NCI-H1092 treated with DMSO at 0.1 percent for 48 hours (cell line): ENCODE measurements at places on chromosomes 6 and 20.
A peak's percentile ranks its signal among the peaks of the same experiment; 100 is the strongest.

- no peak for DNase-seq
These were observed 466.1 kb downstream of the BTBD3 start for GRCh38 chr20:12383821-12384220.

- DNase-seq: no peak
These were observed 1.0 kb downstream of the SRXN1 start for GRCh38 chr20:651713-652614.

DNA sequence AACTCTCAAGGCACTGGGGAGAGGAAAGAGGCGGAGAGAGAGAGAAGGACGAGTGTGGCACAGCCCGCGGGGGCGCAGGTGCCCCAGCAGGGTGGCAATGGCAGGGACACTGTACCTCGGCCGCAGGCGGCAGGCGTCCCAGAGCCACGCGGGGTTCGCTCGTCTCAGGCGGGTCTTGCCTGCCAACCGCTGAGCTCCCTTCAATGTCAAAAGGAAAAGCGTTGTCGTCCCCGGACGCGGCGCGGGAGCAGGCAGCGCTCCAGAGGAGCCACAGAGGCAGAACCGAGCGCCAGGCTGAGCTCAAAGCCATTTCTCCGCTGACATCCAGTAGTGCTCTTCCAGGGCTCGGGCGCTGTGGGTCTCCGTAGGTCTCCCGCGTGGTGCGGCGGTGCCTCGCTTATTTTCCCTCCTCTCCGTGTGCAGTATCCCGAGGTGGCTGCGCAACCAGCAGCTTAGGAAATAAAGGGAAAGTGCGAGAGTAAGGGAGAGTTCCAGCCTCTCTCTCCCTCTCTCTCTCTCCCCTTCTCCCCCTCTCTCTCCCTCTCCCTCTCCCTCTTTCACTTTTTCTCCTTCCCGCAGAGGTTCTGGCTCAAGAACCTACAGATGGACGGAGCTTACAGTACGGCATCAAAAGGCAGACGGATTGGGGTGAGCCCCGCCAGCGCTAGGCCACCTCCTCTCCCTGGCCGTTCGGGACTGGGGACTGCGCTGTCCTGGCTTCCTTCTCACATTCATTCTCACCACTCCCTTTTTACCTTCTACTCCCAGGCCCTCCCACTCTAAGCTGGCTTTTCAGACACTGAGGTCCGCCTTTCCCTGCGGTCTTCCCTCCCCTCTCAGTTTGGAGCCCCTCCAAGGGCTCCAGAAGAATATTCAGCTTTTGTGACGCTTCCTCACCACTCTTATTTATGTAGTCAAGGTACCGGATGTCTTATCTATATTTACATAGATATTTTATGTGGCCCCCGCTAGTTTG is at the start of gene LAMA4:
Gene LAMA4 (minus strand): TSS at position 727 of the 976 bp plus-strand sequence. CDS start 417 bp downstream, at position 310.
- peak; percentile 38 for DNase-seq

DNA sequence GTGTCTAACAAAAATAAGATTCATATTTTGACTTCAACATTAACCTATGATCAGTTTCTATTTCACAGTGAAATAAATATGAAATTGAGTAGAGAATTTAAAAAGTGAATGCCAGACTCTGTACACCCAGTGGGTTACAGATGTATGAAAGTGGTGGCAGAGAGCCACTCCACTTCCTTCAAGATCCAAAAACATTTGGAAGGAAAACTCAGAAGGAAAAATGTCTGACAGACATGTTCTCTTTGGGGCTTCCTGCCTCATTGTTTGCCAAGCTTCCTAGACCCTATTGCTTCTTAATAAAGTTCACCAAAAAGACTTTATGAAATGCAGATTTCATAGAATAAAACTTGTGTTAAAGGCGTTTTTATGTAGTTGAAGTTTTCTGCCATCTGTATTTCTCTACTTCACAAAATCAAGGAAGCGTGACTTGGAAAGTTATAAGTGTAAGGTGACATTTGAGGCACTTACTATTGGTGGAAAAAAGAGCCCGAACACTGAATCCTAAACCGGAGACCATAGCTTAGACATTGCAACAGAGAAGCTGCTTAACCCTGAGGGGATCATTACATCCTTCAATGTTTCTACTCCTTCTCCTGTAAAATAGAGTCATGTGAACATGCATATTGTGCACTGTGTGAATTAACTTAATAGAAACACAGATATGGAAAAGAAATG is 12.8 kb downstream of the HMGCLL1 start:
- DNase-seq: no peak

- DNase-seq: no peak
These were observed 9.4 kb upstream of the HLA-DQA1 start for GRCh38 chr6:32627831-32628230.

- no peak for DNase-seq
These were observed 225.5 kb downstream of the BMP7 start for GRCh38 chr20:57040924-57041323.

DNA sequence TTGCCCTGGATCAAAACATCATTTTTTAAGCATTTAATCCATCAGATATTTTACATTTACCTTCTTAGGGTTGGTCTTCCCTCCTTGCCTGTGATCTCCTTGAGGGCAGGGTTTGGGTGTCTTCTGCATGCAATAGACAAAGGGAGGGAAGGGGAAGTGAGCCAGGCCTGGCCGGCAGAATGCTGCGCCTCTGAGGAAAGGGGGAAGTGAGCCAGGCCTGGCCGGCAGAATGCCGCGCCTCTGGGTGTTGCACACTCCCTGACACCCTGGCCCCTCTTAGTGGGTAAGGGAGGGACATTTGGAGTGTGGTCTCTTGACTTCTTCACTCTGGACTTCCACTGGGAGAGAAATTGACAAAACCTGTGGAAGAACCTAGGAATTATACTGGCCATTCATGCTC is 12.4 kb downstream of the PSMF1 start:
- no peak for DNase-seq

GRCh38 chr6:45707176-45707575 is 308.5 kb downstream of the CLIC5 start:
- DNase-seq: no peak

DNA sequence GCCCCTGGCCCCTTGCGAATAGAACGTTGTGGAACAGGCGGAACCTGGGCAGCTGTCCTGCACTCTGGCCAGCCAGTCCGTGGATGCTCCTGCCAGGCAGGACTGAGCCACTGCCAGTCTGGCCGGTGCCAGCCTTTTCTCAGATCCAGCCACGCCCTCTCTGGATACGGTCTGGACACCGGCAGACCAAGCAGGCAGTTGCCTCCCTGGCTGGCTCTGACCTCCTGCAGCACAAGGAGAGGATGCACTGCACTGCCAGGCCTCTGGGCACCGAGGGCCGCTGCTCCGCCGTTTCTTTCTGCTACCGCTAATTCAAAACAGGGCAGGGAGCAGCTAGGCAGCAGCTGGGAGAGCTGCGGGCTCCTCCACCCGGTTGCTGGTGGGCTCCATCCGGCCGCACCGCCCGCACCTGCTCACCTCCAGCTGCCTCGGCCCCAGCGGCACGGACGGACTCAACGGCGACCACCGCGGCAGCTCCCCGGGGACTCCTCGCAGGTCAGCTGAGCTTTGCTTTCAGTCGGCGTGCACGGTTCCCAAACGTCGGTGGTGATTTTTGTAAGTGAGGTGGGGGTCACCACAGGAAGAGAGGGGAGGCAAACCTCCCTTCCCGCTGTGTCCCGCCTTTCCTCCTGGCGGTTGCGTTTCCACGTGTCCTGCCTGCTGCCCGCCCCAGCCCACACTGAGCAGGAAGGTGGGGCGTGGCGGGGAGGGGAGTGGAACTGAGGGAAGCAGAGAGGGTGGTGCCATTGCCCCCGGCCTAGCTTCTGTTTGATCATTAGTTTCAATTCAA is 30.3 kb upstream of the AFDN start:
- DNase-seq: no peak

DNA sequence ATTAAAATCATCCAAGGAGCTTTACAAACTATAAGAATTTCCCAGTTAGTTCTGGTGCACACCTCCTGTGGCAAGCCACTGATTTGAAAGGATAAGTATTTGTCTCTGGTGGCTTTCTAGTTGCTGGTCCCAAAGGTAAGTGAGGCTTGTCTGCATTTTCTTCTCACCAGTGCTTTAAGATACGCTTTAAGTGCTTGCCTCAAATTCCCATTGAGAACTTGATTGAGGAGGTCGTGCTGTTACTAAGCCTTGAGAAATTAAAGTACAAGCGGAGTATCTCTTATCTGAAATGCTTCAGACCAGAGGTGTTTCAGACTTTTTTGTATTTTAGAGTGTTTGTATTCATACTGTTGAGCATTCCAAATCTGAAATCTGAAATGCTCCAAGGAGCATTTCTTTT is 29.9 kb upstream of the MYO6 start:
- no peak for DNase-seq

DNA sequence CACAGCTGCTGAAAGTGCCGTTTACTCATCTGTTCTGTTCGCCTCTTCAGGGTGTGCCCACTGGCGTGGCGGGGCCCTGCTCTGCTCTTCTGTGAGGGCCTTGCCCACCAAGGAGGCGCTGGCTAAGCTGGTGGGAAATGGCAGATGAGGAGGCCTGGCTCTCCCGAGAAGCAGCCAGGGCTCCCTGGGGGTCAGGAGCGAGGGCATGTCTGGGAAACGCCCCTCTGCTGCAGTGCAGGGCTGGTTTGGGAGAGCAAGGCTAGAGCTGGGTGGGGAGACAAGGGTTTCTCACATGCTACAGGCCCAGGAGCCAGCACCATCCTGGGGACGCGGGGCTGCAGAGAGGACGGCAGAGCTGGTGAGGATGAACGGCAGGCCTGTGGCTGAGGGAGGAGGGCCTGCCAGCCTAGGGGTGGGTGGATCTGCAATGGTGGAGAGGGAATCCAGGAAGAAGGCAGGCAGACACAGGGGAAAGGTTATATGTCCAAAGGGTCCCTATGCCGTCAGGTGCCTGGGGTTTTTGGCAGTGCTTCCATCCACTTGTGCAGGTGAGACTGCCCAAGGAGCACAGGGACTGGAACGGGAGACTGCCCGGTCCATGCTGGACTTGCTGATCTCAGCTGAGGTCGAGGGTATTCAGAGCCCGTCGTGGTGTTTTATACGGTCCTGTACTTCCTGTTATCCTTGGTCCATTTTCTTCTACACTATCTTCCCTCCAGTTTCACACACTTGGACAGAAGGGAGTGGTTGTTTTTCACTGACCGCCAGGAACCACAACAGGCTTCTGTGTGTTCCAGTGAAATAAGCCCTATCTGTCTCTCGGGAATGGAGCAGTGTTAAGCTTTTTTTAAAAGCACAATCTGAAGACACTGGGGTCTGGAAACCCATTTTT is 119.2 kb downstream of the SYCP2 start:
- DNase-seq: no peak

- peak; percentile 42 for DNase-seq
These were observed 796 bp downstream of the SENP6 start for GRCh38 chr6:75602246-75603105.

DNA sequence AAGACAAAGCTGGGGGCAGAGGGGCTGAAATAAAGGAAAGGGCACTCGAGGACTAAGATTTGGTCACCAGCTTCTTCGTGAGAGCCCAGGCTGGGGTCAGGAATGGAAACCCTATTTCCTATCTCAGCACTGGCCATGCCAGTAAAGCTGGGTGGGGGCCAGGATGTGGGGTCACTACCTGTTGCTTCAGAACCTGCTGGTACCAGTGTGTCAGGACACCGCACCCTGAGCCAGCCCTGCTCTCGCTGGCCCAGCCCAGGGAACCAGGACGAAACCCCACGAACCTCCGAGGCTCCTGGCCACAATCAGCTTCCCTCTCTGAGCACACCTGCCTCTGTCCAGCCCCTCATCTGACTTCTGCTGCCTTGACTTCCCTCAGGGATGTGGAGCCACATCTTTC is 2.1 kb downstream of the CDSN start:
- no peak for DNase-seq

DNA sequence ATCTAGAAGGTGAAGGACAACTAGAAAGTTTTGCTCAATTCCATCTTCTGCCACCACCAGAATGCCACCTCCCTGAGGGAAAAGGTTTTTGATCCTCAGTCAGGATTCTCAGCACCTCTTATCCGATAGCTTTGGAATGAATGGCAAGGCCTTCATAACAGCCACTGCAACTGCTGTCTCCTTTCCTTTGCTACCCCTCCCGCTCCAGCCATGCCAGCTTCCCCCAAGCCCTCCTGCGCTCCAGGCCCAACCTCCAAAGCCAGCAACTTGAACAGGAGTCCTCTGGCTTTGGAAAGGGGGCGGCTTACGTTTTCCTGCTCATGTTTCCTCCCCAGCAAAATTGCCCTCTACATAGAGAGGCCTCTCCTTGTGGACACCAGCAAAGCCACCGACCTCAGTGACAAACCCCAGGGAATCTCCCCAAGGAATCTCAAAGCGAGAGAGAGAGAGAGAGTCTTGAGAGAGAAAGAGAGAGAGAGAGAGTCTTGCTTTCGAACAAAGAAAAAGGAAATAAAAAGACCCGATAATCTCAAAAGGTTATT is 420 bp upstream of the BTN2A1 start:
- no peak for DNase-seq

GRCh38 chr6:1868561-1869261 is 259.0 kb downstream of the FOXC1 start:
- DNase-seq: no peak

- DNase-seq: no peak
These were observed 30.2 kb downstream of the RAB22A start for GRCh38 chr20:58339741-58340140.

GRCh38 chr6:85362652-85363310 is 87.1 kb upstream of the NT5E start:
- no peak for DNase-seq

DNA sequence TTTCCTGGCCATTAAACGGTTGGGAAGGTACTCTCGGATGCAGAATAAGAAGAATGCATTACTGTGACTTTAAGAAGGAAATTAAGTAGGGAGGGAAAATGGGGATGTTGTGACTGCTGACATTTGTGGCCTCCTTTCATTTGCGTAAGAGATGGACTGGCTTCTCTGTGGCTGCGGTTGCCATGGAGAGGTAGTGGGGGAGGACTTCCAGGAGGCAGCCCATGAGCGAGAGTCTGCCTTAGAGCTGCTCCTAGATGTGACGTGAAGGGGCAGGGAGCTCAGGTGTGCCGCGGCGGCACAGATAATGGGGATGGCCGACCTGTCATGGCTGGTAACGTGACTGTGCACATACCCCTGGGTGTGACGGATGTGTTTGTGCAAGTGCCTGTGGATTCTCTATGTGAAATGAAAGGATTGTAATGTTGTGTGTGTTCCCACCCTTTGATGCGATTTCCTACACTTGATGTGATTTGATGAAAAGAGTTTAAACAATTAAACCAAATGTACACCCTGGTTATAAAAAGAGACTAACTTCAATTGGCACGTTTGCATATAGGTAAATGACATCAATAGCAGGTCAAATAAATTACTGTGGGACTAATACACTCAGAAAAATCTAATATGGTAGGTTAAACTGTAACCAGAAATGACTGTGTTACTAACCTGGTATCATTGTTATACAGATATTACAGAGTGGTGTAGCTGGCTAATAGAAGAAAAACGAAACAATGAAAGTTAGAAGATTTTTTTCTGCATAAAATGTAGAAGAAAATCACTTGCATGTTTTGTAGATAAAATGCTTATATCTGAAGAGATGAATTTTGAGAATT is 48.9 kb downstream of the HIVEP1 start:
- DNase-seq: no peak
